ENCODE measurements at places on chromosomes 13 and 19.

DNA sequence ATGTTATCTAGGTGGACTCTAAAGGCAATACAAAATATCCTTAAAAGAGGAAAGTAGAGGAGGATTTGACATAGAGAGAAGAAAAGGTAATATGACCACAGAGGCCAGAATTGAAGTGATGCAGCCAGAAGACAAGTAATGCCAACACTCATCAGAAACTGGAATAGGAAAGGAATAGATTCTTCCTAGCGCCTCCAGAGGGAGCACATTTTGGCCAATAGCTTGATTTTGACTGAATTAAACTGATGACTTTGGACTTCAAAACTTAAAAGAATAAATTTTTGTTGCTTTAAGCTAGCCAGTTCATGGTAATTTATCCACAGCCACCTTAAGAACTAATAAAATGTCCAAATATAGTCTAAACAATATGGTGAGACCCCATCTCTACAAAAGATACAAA, 1921.9 kb downstream of the OLFM4 start:
- no peak for DNase-seq

- DNase-seq = no peak
Measured at GRCh38 chr19:5585461-5586299, 17.9 kb upstream of the TINCR start.

- DNase-seq = no peak
Measured at GRCh38 chr19:50559636-50560035, 8.6 kb downstream of the LRRC4B start.

DNA sequence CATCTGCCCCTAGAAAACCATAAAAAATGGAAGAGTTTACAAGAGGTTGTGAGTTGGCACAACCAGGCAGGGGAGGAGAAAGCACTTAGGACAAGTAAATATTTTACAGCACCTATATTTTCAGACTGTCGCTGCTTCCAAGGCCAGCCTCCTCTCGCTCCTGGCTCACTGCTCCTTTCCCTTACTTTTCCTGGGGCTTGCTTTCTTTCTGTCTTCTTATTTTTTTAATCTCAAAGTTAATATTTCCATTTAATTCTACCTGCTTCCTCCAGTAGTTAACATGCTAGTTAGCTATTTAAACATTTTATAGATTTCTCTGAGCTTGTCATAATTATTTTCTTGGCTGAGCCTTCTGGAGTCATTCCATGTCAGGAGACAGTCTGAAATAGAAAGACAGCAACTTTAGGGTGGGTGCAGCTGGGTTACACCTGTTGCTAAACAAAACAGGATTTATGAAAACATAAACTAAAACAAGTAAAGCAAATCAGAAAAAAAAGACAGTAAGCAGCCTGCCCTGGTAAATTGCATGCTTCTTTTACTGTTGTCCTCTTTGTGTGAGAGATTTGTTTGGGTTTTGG, 330.1 kb downstream of the DLEU7 start:
- no peak for DNase-seq

DNA sequence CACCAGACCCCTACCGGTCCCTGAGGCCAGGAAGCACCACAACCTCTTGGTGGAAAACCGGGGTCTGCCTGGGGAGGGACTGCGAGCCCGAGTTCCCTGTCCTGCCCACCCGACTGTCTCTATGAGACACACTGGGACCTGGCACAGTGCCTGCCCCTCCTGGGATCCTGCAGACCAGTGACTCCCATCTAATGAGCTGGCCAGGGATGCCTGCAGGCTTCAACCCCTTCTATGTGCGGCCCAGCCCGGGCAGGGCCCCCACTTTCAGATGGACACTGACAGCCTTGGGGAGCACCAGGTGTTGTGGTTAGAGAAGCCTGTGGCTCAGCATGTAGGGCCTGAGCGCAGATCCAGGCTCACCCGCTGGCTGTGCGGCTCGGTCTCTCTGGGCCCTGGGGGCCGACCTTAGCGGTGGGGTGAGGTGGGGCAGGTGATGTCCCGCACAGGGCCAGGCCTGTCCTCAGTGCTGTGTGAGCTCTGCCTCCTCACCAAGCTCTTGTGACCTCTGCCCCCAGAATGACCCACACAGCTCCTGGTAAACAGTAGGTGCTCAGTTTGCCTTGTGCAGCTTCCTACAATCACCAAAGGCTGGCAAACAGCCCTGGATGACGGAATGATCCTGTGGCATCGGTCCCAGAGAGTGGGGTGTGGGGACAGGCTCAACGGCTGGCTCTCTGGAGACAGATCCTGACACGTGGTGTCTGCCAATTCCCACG, 17.9 kb upstream of the CACTIN start:
- no peak for DNase-seq

DNA sequence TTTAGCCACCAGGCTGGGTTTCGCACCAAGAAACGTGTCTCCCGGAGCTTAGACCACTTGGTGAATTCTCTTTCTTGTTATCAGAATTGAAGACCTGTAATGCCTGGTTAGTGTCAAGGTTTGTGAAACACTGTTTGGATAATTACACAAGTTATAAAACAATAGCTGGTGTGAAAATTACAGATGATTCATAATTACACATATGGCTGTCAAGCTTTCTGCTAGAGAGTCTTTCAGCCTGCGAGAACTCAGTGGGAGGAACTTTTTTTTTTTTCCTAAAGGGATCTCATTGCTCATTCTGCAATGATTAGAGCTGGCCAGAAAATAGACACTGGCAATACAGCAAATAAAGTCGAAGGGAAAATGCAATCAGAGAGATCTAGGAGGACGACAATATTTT, 13.4 kb upstream of the KLK4 start:
- no peak for DNase-seq

DNA sequence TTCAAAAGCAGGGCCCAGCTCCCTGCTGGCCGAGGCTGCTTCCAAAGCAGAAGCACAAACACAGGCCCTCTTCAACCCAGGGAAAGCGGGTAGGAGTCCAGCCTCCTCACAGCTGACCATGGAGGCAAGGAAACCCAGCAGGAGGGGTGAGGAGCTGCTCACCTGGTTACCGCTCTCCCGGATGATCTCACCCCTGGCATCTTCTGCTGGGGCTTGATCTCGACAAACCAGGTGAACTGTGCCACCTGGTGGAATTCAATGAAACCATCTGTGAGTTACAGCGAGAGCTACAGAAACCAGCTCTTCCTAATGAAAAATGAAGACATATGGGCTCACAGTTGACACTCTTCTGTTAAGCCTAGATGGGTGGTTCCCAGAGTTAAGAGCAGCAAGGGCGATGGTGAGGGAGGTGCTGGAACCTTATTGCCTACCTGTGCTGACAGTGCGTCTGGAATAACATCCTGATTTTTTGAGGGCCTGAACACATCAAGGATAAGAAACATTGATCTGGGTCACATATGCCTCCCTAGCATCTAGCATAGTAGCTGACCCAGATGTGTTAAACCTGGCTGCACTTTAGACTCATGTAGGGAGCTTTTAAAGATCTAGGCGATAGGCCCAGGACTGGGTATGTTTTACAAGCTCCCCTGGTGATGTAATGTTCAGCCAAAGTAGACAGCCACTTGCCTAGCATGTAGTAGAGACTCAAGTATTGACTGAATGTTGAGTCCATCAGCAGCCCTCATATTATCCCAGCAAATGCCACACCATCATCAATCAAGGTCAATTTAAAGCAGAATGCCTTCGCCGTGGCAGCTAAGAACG, 6.1 kb downstream of the DHRS12 start:
- no peak for DNase-seq

DNA sequence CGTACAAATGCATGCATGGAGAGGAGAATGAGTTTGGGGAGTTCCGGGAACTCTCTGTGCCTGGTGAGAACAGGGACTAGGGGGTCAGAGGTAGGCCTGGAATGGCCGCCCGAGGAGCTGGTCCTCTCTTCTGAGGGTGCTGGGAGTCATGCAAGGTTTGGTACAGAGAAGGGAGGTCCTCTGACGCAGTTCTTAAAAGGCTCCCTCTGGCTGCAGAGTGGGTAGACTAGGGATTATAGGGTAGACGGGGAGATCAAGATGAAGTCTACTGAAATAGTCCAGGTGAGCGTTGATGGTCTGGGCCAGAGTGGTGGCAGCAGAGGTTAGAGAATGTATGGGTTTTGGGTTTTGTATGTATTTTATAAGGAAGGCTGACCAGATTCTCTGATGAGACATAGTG, 796 bp downstream of the ZNF304 start:
- no peak for DNase-seq

- no peak for DNase-seq
Measured at GRCh38 chr13:76542176-76542575, 344.0 kb downstream of the KCTD12 start.

DNA sequence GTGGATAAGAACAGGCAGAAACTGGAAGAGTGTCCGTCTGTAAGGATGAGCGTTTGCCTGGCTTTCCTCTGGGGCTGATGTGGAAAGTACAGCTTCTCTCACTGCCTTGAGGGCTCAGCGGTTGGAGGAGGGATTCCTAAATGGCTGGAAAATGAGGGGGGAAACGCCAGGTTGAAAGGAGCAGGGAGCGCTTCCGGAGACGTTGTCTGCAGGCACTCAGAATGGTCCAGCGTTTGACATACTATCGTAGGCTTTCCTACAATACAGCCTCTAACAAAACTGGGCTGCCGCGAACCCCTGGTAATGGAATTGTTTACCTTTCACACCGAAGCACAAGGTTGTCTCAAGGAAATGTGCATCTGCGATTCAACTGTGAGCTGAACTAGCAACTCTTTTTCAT, 39.9 kb downstream of the MRPL57 start:
- DNase-seq = no peak

- no peak for DNase-seq
Measured at GRCh38 chr13:44421853-44422525, 48.4 kb downstream of the SERP2 start.

- no peak for DNase-seq
Measured at GRCh38 chr19:1046836-1047695, 7.2 kb downstream of the ABCA7 start.

GRCh38 chr13:42215578-42216421, 56.2 kb upstream of the AKAP11 start:
- DNase-seq = no peak

DNA sequence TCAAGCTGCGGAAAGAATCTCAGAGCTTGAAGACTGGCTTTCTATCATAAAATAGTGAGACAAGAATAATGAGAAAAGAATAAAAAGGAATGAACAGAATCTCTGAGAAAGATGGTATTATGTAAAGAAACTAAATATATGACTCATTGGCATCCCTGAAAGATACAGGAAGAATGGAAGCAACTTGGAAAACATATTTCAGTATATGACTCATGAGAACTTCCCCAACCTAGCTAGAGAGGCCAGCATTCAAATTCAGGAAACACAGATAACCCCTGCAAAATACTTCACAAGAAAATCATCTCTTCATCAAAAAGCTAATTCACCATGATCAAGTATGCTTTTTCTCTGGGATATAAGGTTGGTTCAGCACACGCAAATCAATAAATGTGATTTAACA, 2318.0 kb downstream of the PCDH9 start:
- DNase-seq = no peak

- DNase-seq = no peak
Measured at GRCh38 chr13:109883181-109884180, 97.1 kb upstream of the IRS2 start.

DNA sequence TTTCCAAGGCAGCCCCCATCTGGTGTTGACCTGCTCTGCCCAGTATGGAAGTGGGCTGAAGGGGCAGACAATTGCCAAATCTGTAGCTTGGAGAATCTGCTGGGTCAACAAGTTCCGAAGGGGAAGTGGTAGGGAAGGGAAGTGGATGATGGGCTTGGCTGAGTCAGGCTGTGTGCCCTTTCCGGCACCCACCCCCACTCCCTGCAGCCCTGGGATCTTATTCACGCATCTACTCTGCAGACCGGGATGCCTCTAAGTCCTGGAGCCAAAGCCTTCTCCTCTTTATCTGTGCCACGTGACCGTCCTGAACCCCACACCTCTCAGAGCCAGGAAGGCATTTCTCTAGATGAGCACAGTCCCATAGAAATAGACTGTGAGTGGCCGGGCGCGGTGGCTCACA, 7.5 kb upstream of the C5AR2 start:
- DNase-seq = no peak

GRCh38 chr19:38213911-38214625, 10.0 kb downstream of the DPF1 start:
- no peak for DNase-seq

DNA sequence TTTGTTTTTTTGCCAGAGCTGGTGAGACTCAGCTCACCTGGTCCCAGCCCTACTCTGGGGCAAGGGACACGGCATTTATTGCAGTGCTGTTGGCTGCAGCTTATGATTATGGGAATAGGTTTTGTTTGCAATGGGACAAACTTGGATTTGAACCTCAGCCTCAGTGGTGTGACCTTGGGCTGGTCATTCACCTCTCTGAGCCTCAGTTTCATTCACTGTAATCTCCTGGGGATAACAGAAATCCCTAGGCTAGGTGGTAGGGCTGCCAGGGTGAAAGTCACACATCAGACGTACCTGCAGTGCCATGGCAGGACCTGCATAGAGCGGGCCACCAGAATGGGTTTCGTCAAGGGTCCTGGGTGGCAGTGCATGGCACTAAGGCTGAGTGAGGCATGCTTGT, 73.7 kb upstream of the MEDAG start:
- DNase-seq = no peak

- DNase-seq = no peak
Measured at GRCh38 chr13:65825039-65825438, 1405.1 kb downstream of the PCDH9 start.

DNA sequence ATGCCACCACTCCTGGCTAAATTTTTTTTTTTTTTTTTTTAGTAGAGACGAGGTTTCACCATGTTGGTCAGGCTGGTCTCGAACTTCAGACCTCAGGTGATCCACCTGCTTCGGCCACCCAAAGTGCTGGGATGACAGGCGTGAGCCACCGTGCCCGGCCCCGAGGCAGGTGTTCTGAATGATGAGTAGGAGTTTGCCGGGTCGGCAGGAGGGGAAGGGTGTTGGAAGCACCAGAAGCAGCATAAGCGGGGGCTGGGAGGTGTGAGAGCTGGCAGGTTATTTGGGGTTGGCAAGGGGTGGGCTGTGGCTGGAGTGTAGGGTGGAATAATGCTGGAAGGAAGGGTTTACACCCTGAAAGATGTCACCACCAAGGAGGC, 1.8 kb downstream of the SPPL2B start:
- DNase-seq = no peak

DNA sequence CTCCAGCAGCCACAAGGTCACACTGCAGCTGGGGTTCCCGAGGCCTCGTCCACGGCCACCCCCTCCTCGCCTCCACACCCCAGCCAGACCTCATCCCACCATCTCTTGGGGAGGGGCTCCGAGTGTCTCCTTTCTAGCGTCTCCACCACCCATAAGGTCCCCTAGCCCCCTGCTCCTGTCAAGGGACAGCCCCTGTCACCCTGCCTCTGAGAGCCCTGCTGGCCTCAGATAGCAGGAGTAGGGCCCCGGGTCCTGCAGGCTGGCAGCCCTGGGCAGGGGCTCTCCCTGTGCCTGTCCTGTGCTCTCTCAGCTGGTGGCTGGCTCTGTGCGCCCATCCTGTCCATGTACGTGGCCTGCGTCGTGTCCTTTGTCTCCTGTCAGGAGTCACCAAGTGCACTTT, 17.0 kb downstream of the COMP start:
- no peak for DNase-seq
